ENCODE measurements at places on chromosomes 4 and X.

- DNase-seq: no peak
These were observed 63.6 kb upstream of the PTCHD1 start for GRCh38 chrX:23271026-23271425.

DNA sequence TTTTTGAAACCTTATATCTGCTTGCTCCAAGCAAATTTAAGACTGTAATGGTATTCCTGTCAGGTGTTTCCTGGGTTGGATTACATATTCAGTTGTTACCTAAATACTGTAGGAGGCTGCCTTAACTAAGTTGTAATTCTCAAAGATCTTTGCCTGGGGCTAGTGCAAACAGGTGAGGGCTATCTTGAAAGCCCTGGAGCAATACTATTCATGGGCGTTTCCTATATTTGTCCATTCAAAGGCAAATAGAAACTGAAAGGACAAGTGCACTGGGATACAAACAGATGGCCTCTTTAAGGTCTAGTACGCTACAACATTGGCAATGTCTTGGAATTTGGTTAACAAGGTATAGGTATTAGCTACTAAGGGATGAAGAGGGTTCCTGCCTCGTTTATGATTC is 84.1 kb upstream of the CT45A1 start:
- no peak for DNase-seq

GRCh38 chr4:76831711-76832373 is 66.1 kb downstream of the SOWAHB start:
- no peak for DNase-seq

GRCh38 chr4:109155084-109155483 is 147.4 kb downstream of the COL25A1 start:
- DNase-seq: no peak

GRCh38 chrX:100208076-100208475 is 202.0 kb downstream of the PCDH19 start:
- DNase-seq: no peak

- DNase-seq: no peak
These were observed 19.1 kb downstream of the GALNT7 start for GRCh38 chr4:173187732-173188131.

- DNase-seq: peak; percentile 12
These were observed 192.1 kb downstream of the SPRY1 start for GRCh38 chr4:123588631-123589241.

DNA sequence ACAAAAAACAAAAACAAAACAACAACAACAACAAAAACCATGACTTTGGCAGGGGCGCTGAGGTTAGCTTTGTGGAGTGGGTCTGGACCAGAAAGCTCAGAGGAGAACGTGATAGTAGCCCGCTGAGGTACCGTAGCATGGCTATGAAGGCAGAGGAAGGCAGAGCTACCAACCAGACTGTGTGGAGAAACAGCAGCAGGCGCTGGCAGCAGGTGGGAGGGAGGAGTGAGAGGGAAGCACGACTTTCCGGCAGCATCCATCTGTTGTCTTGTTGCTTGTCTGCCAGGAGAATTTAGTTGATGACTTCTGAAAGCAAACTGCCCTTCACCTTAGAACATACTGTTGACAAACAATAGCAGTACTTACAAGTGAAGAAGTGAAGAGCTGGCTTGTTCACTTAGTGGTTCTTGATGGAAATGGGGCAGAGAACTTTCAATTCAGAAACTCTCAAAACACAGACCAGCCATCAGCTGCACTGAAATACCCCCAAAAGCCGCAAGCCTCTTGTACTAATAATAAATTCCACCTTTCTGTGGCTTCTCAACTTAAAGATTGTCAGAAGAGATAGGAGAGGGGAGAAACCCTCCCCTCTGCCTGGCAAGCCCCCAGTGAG is 447.2 kb downstream of the SLITRK2 start:
- no peak for DNase-seq

DNA sequence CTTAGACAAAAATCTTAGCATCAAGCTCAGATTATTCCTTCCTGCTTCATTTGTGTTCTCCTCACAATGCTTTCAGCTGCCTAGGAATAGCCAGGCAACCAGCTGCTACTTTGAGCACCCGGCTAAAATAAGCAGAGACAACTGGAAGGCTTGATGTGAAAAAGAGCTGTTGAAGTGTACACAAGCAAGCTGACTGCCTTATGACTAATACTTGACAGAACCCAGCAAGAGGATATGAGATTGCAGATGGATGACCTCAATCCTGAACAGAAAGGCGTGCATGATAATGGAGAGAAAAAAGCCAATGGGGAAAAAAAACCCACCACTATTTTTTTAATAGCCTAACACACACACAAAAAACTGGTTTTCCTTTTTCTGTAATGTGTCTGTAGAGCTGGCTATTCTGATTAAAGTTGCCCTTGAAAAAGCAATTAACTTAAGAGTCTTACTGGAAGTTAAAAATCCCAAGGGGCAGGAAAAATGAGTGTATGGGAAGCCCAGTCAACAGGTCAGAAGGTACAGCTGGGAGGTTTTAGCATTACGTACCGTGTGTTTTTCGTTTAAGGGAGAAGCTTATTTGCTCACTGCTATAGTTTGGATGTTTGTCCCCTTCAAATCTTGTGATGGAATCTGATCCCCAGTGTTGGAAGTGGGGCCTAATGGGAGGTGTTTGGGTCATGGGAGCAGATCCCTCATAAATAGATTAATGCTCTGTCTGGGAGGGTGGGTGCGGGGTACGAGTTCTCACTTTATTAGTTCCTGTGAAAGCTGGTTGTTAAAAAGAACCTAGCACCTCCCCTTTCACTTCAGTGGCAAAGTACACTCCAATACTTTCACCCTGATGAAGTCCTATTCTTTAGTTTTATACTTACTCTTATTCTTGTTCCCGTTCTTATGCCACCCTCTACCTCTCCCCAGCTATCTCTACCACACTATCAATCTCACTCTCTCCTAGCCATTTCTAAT is 37.1 kb upstream of the HERC6 start:
- no peak for DNase-seq

- no peak for DNase-seq
These were observed 56.8 kb downstream of the ZFYVE28 start for GRCh38 chr4:2361366-2362265.

GRCh38 chr4:156414406-156414805 is 460.7 kb upstream of the CTSO start:
- DNase-seq: no peak

- peak; percentile 99 for DNase-seq
These were observed 479 bp upstream of the TADA2B start for GRCh38 chr4:7042503-7043283.

DNA sequence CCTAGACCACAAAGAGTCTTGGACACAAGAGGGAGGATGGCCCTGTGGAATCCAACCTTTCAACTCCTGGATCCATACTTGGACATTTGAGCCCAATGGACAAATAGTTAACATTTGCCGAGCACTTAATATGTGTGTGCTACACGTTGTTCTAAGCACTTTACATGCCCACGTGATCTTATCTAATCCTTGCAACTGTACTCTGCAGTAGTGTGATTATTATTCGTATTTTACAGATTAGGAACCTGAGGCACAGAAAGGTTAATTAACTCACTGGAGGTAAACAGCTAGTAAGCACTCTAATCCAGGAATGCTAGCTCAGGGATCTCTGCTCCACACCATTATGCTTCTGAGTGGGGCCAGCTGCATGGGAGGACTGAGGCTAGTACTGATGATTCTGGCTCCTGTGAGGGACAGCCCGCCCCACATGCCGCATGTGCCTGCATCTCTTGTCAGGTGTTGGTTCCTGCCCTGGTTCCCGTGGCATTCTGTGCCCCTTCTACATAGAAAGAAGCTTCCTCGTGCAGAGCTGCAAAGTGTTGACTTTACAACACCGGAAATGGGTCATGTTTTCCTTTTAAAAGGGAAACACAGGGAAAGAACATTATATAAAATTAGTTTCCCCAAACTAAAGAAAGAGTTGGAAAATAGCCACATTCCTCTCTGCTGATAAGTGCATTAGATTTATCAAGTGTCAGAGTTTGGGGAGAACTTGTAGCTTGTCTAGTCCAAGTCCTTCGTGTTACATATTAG is 34.8 kb downstream of the PLAC1 start:
- DNase-seq: no peak

DNA sequence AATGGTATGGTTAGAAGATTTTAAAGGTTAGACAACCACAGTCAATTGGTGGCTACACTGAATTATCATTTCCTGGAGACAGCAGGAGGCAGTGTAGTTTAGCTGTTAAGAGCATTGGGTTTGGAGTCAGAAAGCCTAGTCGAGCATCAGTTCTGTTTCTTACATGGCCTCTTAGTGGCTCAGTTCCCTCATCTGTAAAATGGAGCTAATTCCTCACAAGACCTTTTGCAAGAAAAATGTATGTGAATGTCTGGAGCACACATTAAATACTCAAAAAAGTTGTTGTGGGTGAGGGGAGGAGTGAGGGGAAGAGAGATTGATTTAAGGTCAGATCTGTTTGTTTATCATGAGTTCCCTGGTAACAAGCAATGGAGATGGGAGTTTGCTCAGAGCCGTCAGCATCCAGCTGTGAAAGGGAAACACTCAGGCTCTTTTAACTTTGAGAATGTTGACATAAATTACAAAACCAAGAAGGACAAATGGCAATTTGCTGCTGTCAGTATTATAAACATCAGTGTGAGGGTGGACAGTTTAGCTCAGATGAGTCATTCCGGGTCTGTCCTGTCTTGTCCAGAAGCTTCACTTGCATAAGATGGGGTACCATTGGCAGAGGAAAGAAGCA is 98.2 kb upstream of the PGRMC2 start:
- DNase-seq: no peak

- no peak for DNase-seq
These were observed 2.6 kb upstream of the KIAA0232 start for GRCh38 chr4:6779667-6780565.

DNA sequence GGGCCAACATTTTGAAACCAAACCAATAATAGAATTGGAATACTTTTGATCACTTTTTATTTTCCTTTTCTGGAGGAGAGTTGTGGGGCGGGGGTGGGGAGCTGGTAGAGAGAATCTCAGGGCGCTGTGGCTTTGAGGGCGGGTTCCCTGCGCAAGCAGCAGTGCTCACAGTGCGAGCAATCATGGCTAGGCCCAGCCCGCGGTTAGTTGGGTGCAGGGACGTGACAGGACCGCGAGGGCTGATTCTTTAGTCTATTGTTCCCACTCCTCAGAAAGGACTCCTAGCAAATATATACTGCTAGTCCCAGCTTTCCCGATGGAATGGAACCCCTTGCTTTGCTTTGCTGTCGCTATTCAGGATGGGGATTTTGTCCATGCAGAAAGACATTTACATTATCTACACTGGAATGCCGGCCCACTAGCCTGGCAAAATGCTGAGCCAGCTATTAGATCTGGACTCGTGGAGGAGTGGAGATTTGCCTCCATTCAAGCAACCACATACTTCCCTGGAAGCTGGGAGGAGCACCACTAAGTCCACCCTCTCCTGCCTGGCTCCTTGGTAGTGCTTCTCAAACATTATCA is 23.9 kb upstream of the APLN start:
- no peak for DNase-seq

- DNase-seq: peak; percentile 3
These were observed 78.9 kb upstream of the FMR1 start for GRCh38 chrX:147832707-147833348.

- DNase-seq: no peak
These were observed 99.5 kb downstream of the EFHC2 start for GRCh38 chrX:44244008-44244407.

GRCh38 chr4:136000246-136000645 is 1532.0 kb downstream of the PCDH18 start:
- DNase-seq: no peak

DNA sequence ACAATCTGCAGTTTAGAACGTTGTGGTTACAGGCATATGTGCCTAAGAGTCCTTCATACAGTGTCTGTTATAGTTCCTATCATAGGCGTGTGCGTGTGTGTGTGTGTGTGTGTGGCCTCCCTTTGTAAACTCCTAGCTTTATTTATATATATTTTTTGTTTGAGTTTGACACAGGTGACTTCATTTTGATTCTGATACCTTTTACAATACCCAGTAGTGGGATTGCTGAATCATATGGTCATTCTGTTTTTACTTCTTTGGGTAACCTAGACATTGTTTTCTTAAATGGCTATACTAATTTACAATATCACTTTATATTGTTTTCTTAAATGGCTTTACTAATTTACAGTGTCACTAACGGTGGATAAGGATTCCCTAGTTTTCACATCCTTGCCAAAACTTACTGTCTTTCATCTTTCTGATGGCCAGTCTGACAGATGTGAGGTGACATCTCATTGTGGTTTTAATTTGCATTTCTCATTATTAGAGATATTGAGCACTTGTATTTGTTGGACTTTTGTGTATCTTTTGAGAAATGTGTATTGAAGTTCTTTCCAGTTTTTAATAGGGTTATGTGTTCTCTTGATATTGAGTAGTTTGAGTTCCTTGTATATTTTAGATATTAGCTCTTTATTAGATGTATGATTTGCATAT is 211.1 kb upstream of the NUDT6 start:
- DNase-seq: no peak

- no peak for DNase-seq
These were observed 24.7 kb upstream of the LRAT start for GRCh38 chr4:154719087-154719486.

- DNase-seq: no peak
These were observed 11.8 kb upstream of the FAM53A start for GRCh38 chr4:1695913-1696312.

Measured in GM10248 (cell line).